ENCODE measurements at places on chromosomes 4 and X.

GRCh38 chrX:110341189-110342035, 17.2 kb upstream of the RTL9 start:
- DNase-seq = no peak

GRCh38 chr4:22356987-22357596, 158.8 kb downstream of the ADGRA3 start:
- no peak for DNase-seq

DNA sequence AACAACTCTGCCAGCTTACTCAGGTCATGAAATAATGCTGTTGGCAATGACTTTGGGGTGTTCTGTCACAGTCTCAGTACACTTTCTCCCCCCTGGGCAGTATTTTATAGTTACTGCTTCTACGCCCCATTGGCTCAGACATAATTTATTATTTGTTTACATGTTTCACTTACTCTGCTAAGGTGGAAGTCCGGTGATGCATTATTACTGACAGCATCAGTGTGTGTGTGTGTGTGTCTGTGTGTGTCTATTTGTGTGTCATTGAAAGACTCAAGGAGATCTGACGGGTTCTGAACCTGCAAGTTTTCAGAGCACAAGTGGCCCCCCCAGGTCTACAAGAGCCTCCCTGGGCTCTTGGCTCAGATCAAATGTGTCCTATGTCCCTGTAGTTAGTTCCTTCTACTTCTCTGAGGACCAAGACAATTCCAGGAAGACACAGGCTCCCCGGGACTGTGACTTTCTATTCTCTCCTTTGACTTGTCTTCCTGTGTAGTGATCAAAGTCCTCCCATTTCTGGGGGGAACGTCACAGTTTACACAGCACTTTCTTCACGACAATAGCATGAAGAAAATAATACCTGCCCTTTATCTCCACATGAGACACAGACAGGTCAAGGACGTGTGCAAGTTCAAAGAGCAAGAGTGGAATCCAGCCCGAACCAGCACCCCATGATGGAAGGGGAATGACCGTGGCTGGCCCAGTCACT, 283.7 kb upstream of the GATB start:
- DNase-seq = no peak

- DNase-seq = no peak
Measured at GRCh38 chr4:37014584-37014983, 230.0 kb upstream of the NWD2 start.

DNA sequence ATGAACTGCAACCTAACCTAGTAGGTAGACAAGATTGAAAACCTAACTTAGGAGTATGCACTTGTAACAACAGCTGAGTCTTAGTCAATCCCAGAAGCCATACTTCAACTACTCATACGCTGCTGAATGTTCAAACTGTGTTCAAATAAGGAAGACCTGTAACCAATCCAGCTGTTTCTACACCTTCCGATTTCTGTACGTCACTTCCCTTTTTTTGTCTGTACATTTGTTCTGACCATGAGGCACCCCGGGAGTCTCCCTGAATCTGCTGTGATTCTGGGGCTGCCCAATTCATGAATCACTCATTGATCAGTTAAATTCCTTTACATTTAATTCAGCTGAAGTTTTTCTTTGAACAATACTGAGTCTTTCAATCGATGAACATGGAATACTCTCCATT, 89.5 kb downstream of the BMP3 start:
- no peak for DNase-seq

- no peak for DNase-seq
Measured at GRCh38 chr4:160180211-160180610, 1077.3 kb downstream of the RAPGEF2 start.

- no peak for DNase-seq
Measured at GRCh38 chr4:27714073-27714472, 853.4 kb downstream of the STIM2 start.

DNA sequence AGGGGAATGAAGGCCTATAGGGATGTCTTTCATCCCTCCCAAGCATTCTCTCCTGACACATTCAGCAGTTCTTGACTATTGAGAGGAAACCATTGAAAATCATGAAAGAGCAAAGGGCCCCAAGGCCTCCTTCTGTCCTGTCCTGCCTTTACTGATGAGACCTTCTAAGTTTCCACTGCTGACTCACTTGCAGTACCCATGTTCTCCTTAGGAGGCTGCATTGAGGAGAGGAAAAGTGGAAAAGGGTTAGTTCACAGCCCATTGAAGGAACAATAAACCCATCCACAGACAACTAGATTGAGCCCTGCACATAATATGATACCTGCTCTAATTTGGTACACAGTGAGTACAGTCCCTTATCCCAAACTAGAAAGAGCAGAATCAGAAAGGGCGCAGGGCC, 115.1 kb upstream of the PNPLA4 start:
- no peak for DNase-seq

- DNase-seq = no peak
Measured at GRCh38 chr4:66653937-66654336, 891.4 kb downstream of the CENPC start.

GRCh38 chr4:94758141-94758699, 465 bp downstream of the BMPR1B start:
- DNase-seq = no peak

GRCh38 chr4:2940267-2941137, 22.7 kb downstream of the NOP14 start:
- DNase-seq = no peak

DNA sequence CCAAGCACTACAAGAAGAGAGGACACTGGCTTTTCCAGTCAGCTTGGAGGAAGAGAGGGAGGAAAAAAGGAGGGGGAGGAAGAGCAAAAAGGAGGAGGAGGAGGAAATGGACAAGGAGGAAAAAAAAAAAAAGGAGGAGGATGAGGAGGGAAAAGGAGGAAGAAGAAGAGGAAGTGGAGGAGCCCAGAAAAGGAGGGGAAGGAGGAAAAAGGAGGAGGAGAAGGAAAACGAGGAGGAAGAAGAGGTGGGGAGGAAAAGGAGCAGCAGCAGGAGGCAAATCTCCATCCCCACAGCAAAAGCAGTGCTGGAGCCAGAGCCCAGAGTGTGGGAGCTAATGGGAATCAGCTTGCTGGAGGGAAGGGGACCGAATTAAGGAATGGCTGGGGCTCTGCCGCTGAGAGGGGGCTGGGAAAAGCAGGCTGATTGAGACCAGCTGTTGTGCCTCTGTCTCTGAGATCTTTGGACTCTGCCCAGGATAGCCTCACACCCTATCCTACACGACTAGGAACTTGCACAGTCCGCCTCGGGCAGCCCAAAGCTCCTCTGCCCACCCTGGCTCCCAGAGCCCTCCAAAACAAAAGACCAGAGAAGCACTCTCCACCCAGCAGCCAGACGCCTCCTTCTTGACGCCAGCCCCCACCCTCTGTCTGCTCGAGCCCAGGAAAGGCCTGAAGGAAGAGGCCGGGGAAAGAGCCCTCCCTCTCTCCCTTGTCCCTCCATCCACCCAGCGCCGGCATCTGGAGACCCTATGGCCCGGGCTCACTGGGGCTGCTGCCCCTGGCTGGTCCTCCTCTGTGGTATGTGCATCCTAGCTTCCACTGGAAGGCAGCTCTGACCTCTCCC, at the start of gene XPNPEP2:
Gene XPNPEP2, plus strand, starts transcription at position 514 of the 843 bp plus-strand sequence. Its CDS starts 235 bp downstream, at position 749.
- DNase-seq = no peak

DNA sequence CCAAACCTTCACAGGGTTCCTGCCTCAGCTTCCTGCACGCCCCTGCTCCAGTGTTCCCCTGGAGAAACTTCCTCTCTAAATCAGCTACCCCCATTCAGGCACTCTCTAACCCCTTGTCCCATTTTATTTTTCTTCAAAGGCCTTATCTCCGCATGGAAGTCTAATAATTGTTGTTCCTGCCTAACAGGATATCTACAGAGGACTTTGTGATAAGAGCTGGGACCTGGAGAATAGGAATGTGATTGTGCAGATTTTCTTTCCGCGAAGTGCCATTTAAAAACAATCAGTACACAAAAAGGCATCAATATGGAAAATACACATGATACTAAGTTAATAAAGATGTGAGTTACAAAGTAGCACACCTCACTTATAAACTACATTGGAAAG, 32.6 kb downstream of the LDB2 start:
- no peak for DNase-seq

- peak; percentile 13 for DNase-seq
Measured at GRCh38 chr4:75514949-75515612, 808 bp downstream of the THAP6 start.

GRCh38 chr4:99998062-99998867, 48.2 kb upstream of the H2AZ1 start:
- no peak for DNase-seq

- DNase-seq = no peak
Measured at GRCh38 chrX:140822184-140822583, 112.6 kb downstream of the LINC00632 start.

DNA sequence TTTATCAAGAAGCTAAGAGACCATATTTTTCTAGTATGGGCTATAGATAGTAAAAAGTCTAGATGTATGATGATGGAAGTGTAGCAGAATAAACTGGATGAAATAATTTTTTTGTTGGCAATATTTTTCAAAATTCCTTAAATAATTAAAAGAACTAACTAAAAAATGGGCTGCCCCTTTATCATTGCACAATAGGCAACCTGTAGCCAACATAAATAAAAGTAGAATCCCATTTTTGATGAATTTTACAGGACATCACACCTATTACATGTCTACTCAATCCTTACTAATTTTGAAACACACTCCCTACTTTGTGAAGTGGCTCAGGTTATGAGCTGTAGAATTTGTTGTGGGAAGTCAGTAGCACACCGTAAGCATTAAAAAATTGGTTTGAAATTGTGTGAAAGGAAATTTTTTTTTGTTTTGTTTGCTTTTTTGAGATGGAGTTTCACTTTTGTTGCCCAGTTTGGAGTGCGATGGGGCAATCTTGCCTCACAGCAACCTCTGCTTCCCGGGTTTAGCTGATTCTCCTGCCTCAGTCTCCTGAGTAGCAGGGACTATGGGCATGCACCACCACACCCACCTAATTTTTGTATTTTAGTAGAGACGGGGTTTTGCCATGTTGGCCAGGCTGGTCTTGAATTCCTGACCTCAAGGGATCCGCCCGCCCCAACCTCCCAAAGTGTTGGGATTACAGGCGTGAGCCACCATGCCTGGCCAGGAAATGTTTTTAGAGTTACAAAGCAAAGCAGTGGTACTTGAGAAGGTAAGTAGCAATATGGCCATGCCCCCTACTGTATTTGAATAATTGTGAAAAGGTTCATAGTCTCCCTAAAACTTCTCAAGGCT, 8.9 kb upstream of the RUFY3 start:
- DNase-seq = no peak

DNA sequence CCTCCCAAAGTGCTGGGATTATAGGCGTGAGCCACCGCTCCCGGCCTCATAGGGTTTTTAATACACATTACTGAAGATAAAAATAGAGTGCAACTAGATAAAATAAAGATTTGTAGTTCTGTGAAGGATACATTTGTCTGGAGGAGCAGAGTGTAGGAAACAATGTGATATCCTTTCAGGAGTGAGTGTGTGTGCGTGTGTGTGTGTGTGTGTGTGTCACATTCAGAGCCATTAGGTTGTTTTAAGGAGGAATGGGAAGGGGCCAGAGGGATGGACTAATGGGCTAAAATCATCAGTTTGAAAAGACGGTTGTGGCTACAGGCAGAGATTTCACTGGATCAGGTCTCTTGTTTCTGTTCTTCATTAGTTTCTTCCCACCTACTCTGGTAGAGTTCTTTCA, 40.0 kb downstream of the RBPJ start:
- DNase-seq = no peak

- DNase-seq = no peak
Measured at GRCh38 chr4:8701126-8702019, 108.8 kb downstream of the CPZ start.

DNA sequence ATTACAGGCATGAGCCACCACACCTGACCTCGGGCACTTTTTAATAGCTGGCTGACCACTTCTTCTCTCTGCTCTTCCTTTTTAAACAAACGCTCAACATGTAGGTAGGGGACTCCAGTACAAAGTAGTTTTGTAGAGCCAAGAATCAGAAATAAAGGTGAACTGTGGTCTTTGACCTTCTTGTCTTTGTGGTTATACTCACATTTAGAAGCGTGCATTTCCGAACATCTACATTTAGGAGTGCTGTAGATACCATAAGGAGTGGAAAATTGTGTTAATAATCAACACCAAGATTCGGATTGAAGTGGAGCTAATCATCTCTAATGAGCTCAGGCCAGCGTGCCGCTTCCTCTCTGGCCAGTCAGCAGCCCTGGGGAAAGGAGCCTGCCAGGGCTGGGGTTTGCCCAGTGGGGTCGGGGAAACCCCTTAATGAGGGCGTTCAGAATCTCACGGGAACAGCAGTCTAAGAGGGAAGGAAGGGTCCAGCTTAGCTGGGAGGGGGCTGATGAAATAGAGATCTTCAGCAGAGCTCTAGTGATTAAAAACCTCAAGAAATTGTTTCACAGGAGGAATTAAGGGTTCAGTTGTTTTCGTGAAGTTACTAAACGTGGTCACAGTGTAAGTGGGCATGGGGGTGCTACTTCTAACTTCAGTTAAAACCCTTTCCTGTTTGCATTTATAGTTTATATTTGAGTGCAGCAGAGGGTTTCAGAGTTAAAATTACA, 81.2 kb downstream of the GAB1 start:
- no peak for DNase-seq

DNA sequence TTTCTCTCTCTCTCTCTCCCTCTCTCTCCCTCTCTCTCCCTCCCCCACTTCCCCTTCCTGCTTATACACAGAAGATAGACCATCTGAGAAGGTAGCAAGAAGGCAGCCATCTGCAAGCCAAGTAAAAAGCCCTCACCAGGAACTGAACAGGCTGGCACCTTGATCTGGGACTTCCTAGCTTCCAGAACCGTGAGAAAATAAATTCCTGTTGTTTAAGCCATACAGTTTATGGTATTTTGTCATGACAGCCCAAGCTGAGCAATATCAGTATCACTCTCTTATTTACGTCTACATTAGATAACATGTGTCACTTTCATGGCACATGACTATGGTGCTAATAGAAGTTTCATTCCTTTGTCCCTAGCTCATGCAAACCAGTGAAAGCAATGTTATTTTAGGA, 581.1 kb downstream of the INPP4B start:
- no peak for DNase-seq

DNA sequence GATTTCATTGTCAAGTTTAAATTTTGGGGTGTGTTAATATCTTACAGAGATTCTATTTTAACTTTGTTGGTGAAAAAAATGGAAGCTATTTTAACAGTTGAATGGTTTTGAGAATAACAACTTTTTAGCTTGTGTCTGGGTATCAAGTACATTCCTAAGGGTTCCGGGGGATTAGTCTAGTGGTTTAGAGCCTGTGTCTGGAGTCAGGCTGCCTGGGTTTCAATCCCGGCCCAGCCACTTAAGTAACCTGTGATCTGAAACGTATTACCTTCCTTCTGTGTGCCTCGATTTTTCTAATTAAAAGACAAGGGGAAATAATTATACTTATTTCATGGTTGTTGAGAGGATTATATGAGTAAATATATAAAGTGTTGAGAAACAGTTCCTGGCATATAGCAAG, 288.6 kb upstream of the NR3C2 start:
- no peak for DNase-seq

DNA sequence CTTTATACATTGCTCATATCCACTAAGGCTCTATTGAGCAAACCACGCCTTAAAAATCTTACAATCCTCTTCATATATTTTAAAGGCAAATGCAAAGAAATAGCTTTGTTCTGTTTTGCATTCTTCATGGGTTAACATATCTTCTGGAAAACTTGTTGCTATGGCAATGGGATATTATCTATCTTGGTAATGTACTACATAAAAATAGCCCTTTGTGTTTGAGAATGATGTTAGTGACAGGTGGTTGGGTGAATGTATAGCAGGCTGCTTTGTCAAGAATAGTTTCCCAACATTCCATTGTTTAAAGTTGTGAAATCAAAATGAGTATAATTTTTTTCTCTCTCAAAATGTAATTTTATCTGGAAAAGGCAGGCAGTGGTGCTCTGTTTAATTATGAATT, 16.8 kb downstream of the REPS2 start:
- DNase-seq = no peak

GRCh38 chrX:13688958-13689740, at the start of gene RAB9A:
RAB9A (plus strand) TSS chrX:13689128; CDS start chrX:13708747, 19,619 bp downstream.
- DNase-seq = peak; percentile 86

Measured in CD4-positive, alpha-beta T cell treated with Interleukin-17A for 4 hours (primary cell).